ENCODE measurements at places on chromosomes 11 and 22. TPM values are rescaled to one million over a fixed set of nuclear protein-coding genes. Genes with fewer than 3 reads are reported as not detected.

CLDN5 gene
- 0.26 TPM for total RNA-seq

KDM4E gene
- not detected for total RNA-seq

NXPE2 gene
- not detected for total RNA-seq

FAT3 gene
- total RNA-seq: 19.1 TPM

SLC37A2 gene
- 1.2 TPM for total RNA-seq

ME3 gene
- total RNA-seq: 2.2 TPM

FXYD6 gene
- total RNA-seq: 16.3 TPM

FXYD2 gene
- 0.70 TPM for total RNA-seq

CFAP300 gene
- total RNA-seq: 1.2 TPM

OR10G6 gene
- total RNA-seq: not detected

TIRAP gene
- total RNA-seq: 7.3 TPM

CKAP5 gene
- total RNA-seq: 172 TPM

PCF11 gene
- 50.9 TPM for total RNA-seq

ANO5 gene
- total RNA-seq: 3.7 TPM

NXPE4 gene
- not detected for total RNA-seq

METTL15 gene
- 9.9 TPM for total RNA-seq

OR51B4 gene
- total RNA-seq: not detected

SLC22A8 gene
- total RNA-seq: not detected

MS4A4A gene
- total RNA-seq: not detected

NAALADL1 gene
- total RNA-seq: 1.0 TPM

EIF1AD gene
- 46.7 TPM for total RNA-seq

HEPN1 gene
- not detected for total RNA-seq

Measured in H9 (cell line).